ENCODE measurements at places on chromosomes 16 and 17.

GRCh38 chr17:57788725-57789124 is 43.6 kb upstream of the CCDC182 start:
- no peak for DNase-seq

GRCh38 chr16:52592778-52593177 is 45.8 kb upstream of the TOX3 start:
- no peak for DNase-seq

DNA sequence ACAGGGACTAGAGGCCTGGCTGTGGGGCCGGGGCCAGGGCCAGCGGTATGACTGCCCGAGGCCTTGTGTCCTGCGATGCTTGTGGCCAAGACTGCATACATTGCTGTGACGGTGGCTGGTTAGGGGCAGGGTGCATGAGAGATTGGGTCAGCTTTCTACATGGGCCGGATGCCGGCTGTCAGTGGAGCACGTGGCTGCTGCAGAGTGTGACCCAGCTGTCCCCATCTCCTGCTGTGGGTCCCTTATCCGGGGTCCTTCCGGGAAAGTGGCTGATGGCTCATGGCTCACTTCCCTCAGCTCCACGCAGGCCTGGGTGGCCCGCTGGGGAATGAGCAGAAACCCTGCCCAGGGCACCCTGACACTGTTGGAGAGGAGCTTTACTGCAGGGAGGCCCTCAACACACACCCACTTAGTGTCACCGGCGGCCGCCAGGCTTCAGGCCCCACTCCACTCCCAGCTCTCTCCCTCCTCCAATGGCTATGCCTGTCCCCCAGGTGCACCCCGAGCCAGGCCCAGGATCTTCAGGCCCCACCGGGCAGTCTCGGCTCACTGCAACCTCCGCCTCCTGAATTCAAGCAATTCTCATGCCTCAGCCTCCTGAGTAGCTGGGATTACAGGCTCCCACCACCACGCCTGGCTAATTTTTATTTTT is 808 bp upstream of the RGS11 start:
- DNase-seq: no peak

GRCh38 chr17:65730711-65731169 is 169.3 kb upstream of the AXIN2 start:
- no peak for DNase-seq

DNA sequence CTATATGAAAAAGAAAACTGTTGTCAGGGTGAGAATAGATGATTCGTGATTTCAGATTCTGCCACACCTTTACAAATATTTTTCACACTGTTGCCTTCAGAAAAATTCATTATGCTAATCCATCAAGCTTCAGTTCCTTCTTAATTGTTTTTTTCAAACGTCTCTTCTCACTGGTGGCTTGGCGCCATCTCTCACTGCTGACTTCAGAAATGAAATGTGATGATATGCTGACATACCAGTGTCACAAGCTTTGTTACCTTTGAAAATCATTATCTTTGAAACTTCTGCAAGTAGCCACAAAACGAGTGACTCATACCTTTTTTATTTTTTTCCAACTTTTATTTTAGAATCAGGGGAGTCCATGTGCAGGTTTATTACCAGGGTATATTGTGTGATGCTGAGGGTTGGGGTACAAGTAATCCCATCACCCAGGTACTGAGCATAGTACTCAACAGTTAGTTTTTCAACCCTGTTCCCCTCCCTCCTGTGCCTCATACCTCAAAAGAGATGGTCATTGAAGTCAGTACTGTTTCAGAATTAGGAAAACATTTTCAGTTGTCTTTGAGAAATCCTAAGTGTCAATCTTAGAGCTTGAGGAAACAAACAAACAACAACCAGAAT is 14.0 kb upstream of the KRT222 start:
- no peak for DNase-seq

DNA sequence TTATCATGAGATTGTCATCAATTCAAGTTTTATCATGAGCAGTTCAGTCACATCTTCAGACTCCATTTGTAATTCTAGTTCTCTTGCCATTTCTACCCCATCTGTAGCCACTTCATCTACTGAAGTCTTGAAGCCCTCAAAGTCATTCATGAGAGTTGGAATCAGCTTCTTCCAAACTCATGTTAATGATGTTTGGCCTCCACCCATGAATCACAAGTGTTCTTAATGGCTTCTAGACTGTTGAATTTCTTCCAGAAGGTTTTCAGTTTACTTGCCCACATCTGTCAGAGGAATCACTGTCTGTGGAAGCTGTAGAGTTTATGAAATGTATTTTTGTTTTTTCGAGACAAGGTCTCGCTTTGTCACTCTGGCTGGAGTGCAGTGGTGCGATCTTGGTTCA is 16.0 kb downstream of the NSRP1 start:
- no peak for DNase-seq

DNA sequence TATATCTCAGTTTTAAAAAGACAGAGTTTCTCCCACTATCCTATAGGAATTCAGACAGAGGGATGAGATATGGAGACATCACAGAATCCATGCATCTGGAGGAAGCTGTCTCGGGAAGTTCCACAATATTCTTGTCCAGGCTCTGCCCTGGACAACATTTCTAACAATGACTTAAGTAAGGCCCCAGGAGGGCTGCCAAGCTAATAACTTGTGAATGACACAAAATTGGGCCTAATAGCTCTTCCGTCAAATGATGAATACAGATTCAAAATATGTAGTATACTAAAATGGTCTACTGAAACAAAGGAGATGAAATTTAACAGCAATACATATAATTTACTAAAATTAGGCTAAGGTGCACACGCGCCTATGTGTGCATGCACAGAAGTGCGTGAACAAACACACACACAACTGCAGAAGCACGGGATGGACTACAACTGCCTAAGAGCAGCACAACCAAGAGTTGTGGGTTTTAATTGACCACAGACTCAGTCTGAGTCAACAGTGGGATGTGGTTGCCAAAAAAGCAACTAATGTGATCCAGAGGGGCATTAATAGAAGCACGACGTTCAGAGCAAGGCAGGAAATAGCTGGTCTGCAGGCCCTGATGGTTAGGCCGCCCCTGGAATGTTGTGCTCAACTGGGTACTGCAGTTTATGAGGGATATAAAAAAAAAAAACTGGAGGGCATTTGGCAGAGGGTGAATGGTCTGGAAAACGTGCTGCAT is 26.3 kb upstream of the HS3ST2 start:
- DNase-seq: no peak

DNA sequence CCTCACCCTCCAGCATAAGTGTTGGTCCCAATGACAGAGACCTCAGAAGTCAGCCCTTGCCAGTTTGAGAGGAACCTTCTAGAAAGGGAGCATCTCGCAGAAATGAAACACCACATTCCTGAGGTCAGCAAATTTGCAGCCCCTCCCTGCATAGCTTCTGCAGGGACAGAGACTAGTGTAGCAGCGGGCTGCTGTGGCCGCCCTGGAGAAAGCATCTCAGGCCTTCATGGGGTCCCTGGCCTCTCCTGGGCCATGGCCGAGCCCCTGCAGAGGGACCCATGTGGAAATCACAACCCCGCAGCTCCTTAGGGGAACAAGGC is 11.4 kb downstream of the HS3ST6 start:
- no peak for DNase-seq

GRCh38 chr16:46428108-46429061 is 192.8 kb downstream of the SHCBP1 start:
- DNase-seq: no peak

- DNase-seq: no peak
Measured at GRCh38 chr17:55283256-55283965, 18.7 kb downstream of the HLF start.

DNA sequence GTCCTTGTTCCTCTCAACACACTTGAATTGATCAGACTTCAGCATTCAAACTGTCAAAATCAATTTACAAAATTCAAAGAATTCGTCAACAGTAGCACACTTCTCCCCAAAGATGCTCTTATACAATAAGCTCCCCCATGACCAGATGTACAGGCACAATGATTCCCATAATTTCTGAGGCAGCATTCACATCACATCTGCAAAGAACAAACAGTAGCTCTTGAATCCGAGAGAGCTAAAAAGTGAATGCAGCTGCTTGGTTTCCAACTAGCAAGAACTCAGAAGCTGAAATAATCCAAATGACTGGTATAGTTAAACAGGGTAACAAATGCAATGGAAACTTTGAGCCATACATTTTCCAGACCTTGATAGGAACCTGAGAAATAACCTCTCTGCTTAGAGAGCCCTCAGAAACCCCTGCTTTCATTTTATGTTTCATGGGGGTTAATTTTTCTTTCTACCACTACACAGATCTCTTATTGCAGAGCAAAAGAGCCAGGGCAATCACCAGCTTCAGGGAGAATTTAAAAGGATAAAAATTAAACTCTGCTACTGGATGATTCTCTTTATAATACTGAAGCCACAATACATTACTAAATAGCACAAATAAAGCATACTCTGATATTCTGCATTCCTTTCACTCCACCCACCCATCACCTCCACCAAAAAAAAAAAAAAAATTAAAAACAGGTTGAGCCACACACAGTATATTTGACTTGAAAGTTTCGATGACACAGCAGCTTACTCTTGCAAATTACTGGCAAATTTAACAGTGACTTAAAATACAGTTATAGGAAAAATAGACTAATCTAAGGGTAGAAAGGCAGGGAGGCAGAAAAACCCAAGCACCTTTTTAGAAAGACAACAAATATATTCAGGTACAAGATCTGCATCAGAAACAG is 23.1 kb upstream of the TMEM97 start:
- no peak for DNase-seq
